Right lung (tissue), 10 donors: ENCODE measurements at places on chromosomes 6 and 20.

DNA sequence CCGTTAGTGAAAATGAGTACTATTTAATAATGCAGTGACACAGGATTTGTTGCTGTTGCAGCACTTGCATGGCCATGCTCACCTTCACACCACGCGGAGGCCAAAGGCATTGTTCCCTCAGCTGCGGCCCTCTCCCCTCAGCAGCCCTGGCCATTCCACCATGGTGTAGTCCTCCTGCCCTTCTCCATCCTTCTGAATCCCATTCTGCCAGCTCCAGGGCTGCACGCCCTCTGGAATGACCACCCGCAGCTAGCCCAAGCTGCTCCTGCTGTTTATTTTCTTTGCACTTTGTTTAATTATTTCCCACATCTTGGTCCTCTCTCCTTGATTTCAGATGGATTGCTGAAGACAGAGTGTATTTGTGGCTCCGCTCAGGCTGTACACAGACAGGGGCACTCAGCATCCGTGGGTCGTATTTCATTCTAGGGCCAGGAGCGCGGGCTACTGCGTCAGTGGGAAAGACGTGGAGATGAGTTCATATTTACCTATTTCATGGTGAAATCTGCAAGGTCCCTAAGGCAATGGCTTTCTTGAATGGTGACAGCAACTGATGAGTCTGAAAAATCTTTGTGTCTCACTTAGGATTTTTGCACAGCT is 81.4 kb upstream of the DUSP22 start:
- no peak for DNase-seq

DNA sequence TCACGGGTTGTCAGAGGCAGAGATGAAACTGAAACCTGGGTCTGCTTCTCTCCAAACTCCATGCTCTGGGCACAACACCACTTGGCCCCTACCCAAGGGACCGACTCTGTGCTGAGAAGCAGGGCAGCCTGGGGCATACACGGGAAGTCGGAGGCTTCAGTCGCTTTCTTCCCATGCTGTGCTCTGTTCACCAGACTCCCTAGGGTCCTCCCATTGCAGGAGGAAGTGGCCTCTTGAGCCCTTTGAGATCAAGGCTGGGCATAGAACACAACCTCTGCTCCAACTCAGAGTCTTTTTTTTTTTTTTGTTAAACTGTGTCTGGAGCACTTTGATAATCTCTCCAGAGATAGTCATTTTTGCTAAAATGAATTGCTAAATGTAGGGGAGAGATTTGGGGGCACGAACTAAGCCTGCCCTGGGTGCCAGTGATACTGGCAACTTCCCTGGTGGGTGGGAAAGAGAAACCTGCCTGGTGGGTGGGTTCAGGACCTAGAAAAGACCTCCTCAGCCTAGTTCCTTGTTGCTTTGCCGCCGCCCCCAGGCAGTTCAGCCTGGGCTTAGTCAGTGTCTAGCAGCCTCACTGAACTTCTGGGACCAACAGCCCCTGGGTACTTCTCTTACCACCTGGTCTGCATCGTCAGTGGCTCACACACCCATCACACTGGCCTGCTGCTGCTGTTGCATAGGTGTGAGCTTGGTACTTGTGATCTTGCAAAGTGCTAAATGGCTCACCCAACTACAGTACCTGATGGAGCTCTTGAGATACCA is 62.0 kb downstream of the PPP1R14C start:
- DNase-seq: peak; percentile 32

DNA sequence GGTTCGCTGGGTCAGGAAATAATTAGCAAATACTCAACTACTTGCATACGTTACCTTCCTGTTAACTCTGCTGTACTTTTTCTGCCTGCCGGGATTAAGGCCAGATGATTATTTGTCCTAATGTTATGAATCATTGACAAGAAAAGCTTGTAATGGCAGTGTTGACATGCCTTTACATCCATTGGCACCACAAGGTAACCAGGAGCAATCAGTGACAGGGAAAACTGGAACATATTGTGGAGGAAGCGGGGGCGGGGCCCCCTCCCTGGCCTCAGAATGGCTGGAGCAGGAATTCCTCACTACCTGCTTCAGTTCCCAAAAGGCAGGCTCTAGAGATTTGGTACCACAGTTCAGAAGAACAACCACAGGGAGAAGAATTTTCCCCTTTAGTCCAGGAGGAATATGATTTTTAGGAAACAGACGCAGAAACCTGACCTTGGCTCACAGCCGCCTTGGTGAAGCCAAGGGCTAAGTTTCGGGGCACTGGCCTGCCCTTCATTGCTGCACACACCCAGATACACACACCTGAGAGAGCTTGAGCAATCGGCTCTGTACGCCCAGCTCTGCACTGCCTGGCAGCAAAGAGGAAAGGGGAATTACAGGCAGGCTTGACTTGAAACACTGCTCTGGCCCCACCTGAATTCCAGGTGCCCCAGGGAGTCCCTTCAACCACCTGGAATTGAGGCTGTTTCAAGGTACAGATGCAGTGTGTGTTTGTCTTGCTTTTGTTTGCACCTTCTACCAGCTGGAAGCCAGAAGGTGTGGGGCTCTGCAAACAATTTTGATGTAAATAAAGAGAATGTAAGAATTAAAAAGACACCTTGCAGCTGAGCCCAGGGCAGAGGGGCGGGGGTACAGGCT is 89.8 kb downstream of the MYB start:
- DNase-seq: peak; percentile 25

GRCh38 chr6:111757342-111757741 is 115.9 kb downstream of the FYN start:
- no peak for DNase-seq

DNA sequence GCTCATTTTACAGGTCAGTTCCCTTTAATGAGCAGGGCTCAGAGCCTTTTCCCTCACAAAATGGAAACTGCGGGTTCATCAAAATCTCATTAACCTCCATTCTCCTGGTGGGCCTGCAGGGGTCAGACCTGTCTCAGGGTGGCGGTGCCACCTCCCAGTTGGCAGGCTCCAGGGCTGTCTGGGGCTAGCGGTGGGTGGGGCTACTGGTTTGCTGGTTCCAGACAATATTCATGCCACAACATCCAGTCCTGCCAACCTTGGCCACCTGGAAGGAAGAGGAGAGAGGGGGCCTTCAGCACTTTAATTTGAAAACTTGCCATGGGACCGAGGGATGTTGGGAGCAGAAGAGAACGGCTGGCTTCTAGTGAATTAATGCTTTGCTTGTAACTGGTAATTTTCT is 41.9 kb upstream of the CTNNBL1 start:
- DNase-seq: no peak

GRCh38 chr6:155200012-155200411 is 63.8 kb upstream of the CLDN20 start:
- DNase-seq: no peak

GRCh38 chr6:18997375-18997826 is 610.3 kb downstream of the RNF144B start:
- no peak for DNase-seq

DNA sequence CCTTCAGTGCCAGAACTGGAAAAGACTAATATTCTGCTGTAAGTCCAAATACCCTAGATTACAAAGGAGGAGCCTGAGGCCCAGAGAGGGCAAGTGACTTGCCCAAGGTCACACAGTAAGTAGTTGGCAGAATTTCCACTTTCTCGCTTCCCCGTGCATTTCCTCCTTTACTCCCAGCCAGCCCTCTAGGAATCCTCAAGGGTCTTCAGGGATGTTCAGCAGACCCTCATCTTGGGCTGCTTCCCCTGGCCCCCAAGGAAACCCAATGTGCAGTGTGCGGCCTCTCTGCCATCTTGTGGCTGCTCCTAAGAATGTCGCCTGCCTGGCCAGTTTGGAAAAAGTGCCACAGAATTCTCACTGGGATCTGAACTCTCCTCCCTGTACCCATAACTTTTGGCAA is 217.7 kb upstream of the LRFN2 start:
- no peak for DNase-seq

GRCh38 chr6:7546020-7546369 is 4.5 kb downstream of the DSP start:
- DNase-seq: no peak

DNA sequence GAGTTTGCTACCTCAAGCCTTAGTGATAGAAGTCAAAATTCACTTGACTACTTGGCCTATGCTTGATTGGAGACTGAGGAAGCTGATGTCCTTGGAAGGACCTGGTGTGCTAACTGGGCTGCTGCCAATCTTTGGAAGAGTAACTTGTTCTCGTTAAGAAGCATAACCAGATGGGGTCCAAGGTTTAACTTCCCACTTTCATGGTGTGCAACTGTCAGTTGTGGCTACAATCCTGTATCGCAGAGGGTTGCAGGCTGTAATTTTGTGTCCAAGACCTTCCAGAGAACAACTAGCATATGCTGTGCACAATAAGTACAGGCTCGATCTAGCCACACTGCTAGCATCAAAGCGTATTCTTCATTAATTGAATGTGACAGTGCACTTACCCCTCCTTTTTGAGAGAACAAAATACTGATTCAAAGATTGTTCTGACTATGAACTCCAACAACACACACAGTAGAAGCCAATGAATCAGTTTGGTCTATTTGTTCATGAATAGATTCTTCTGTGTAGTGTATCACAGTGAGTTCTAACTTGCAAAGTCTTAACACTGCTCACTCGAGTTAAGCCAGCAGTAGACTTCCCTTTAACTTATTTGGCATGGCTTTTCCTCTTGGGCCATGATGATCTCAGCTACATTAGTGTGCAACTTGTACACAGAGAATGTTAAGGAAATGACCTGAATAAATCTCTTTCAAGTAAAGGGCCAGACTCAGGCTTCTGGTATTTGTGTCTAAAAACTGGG is 15.8 kb upstream of the PLCB1 start:
- DNase-seq: no peak

GRCh38 chr20:62688855-62689460 is 19.7 kb upstream of the NTSR1 start:
- no peak for DNase-seq

GRCh38 chr6:23910420-23910819 is 215.6 kb upstream of the NRSN1 start:
- DNase-seq: no peak

- no peak for DNase-seq
Measured at GRCh38 chr6:44676246-44676790, 288.8 kb downstream of the CDC5L start.

- no peak for DNase-seq
Measured at GRCh38 chr6:2192976-2193375, 52.4 kb downstream of the GMDS start.

- DNase-seq: no peak
Measured at GRCh38 chr20:46209930-46210671, 92.0 kb downstream of the CD40 start.

- DNase-seq: no peak
Measured at GRCh38 chr6:8557014-8557748, 121.8 kb upstream of the SLC35B3 start.
